ENCODE measurements at places on chromosomes 12 and 14.

DNA sequence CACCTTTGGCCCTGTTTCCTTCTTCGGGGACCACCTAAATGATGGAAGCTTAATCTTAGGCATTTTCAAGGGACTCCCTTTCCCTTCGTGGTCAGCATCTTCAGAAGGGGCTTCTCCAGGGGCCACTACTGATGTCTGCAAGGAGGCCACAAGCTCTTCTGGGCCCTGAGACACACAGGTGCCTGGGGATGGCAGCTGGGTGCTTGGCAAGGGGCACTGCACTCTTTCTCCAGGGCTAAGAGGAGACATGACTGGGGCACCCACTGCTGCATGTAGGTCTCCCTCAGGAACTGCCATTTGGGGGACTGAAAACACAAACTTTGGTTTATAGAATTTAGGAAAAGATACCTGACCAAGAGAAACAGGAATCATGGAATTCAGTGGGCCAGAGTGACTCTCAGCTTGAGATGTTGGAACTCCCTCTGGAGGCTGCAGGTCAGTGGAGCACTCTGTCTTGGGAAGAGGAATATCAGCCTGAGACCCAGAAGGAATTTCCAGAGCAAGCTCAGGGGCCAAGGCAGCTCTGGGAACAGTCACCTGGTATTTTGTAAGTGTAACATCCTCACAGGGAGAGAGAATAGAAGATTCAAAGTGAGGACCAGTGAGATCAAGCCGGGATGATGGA is 16.0 kb downstream of the PLD4 start:
- DNase-seq = no peak

GRCh38 chr12:44285321-44285960 is 449.6 kb downstream of the TMEM117 start:
- DNase-seq = no peak

- no peak for DNase-seq
Measured at GRCh38 chr14:104659764-104660523, 29.5 kb upstream of the INF2 start.

DNA sequence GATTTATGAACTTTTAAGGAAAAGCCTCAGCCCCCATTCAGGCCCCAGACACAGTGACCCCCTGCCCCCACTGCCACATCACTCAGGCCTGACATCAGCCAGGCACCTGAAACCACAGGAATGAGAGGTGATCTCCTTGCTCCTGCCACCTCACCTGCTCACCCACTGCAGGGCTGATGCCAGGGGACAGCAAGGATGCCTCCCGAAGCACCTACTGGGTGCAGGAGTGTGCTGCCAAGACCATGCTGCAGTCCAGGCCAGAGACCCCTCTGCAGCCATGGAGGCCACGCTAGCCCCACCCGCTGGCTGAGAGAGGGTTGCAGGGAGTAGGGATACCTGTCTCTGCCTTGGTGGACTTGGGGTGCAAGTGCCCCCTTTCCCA is 18.6 kb upstream of the KRT7 start:
- DNase-seq = peak; percentile 41

GRCh38 chr14:68135028-68135427 is 315.4 kb downstream of the RAD51B start:
- no peak for DNase-seq

- DNase-seq = no peak
Measured at GRCh38 chr12:83143950-83144349, 457.2 kb downstream of the TMTC2 start.

GRCh38 chr12:104505095-104505818 is 48.5 kb downstream of the CHST11 start:
- DNase-seq = no peak

- no peak for DNase-seq
Measured at GRCh38 chr14:104150136-104151025, 12.0 kb downstream of the KIF26A start.

DNA sequence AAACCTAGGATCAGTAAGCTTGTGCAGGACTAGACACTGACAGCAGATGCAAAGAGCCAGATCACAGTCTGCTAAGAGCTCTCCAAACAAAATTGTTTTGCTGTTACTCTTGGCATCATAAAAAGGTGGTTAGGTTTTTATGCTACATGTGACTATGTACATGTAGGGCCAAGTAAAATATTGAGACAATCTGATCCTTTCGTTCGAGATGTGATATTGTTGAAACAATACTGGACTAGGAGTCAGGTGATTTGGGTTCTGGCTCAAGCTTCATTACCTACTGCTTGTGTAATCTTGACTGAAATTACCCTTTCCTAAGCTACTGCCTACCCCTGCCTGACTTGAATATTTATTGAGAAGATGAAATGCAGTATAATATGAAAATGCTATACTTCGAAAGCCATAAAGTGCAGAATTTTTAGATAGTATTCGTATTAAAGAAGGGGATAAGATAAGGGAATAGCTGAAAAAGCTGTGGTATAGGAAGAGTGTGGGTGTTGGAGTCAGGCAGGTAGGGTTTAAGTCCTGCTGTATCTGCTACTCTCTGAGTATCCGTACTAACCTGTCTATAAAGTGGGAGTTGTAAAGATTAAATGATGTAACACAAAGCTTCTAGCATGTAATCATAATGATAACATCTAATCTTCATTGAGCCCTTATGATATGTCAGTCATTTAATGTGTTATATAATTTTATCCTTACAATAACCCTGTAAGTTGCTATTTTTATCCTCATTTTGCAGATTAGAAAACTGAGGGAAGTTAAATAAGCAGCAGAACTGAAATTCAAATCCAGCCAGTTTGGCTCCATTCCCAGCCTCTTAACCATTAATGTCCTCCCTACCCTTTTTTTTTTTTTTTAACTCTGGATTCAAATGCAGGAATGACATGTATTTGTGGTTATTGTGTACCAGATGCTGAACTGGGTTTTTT is 38.6 kb upstream of the ATF1 start:
- no peak for DNase-seq

- DNase-seq = no peak
Measured at GRCh38 chr14:59377491-59377890, 87.7 kb downstream of the GPR135 start.

- DNase-seq = no peak
Measured at GRCh38 chr12:5456906-5457305, 25.0 kb downstream of the NTF3 start.

DNA sequence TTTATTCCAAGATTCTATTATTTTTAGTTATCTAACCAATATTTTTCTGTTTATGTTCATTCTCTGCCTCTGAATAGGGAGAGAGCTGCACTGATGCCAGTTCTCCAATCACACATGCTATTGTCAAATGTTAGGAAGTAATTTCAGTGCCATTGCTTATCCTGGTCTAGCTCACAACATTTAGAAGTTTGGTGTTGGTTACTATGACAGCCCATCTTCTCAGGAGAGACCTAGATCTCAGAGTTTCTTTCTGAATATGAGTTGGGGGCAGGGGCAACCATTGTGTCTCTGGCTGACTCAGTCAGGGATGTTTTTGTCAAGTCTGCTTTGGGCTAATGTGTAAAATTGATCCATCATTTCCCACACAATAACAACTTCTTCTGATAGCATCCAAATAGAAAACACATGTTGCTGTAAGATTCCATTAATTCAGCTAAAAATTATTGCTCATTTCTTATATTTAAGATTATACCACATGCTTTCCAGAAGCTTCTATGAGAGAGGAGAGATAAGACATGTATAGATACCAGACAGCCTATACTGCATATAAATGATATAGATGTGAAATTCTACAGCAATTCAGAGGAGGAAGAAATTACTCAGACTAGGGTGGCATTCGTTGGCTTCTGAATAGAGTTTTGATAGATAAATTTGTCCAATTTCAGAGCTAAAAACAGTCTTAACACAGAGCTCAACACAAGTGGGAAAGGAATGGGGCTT is 64.8 kb downstream of the DACT1 start:
- DNase-seq = no peak
